ENCODE measurements at places on chromosomes 7 and 10.

GRCh38 chr10:131271966-131272365 is 39.6 kb downstream of the TCERG1L start:
- no peak overlapping the region for H3K27ac ChIP-seq
- H3K4me1 ChIP-seq, result no peaks in the 10 kb centered on the region
- H3K36me3 ChIP-seq, result no peaks in the 10 kb centered on the region
- H3K4me3 ChIP-seq, result no peak overlapping the region
- H3K27me3 ChIP-seq, result no peaks in the 10 kb centered on the region

DNA sequence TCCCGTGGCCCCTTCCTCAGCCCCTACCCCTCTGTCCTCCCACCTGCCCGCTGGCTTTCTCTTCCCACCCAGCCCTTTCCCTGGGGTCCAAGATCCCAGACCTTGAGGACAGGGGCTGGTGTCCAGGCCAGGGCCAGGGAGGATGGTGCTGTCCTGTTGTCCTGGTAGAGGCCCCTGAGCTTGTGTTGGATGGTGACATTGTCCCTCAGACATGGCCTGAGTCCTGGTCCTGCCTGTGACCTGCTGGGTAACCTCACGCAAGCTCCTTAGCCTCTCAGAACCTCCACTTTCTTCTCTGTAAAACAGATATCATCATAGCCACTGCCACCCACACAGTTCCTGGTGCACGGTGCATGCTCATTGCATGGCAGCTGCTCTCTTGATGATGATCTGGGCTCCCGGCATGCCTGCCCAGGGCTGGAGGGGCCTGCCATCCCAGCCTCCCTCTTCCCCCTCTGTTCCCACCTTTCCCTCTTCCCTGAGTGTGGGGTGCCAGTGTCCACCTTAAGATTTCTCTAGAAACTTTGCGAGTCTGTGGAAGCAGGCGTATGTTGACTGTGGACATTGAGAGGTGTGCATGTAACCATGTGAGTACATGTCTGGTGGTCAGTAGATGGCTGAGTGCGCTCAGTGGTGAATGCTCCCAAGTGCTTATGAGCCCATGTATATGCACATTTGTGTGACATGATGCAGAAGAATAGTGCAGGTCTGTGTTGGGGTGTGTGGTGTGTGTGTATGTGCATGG is 60.4 kb downstream of the NEURL1 start:
- DNase-seq, result no peak
- H3K27me3 ChIP-seq, result peaks cover 6% of the 10 kb centered on the region
- no peak overlapping the region for H3K4me3 ChIP-seq
- H3K4me1 ChIP-seq, result peaks cover 14% of the 10 kb centered on the region

- H3K4me1 ChIP-seq, result no peaks in the 10 kb centered on the region
- no peaks in the 10 kb centered on the region for H3K27me3 ChIP-seq
- no peak for DNase-seq
- peaks cover 4% of the 10 kb centered on the region for H3K36me3 ChIP-seq
- H3K27ac ChIP-seq, result no peak overlapping the region
- no peak overlapping the region for H3K4me3 ChIP-seq
Measured at GRCh38 chr7:2830609-2831376, 13.3 kb downstream of the GNA12 start.

- H3K27ac ChIP-seq, result no peak overlapping the region
- H3K4me3 ChIP-seq, result no peak overlapping the region
- H3K36me3 ChIP-seq, result no peaks in the 10 kb centered on the region
- H3K4me1 ChIP-seq, result no peaks in the 10 kb centered on the region
Measured at GRCh38 chr10:92421550-92421949, 130.6 kb downstream of the MARCHF5 start.

GRCh38 chr10:33094263-33095051 is 136.4 kb upstream of the ITGB1 start:
- no peaks in the 10 kb centered on the region for H3K4me1 ChIP-seq
- H3K27me3 ChIP-seq, result no peaks in the 10 kb centered on the region
- H3K27ac ChIP-seq, result no peak overlapping the region
- H3K36me3 ChIP-seq, result no peaks in the 10 kb centered on the region

DNA sequence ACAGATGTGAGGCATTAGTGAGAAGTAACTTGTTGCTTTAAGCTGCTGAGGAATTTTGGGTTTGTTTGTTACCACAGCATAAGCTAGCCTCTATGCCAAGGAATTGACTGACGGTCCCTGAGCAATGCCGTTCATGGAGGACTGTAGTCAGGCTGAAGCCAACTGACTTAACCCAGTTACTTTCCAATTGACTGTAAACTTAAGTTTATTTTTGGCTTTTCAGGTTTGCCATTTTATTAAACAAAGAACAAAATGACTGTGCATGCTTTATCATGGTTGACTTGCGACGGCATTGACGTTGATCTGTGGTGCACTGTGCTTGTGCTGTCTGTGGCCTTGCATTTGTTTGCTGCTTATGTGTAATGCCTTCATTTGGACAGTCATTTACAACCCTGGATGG is 53.5 kb downstream of the DNAJB9 start:
- no peaks in the 10 kb centered on the region for H3K4me1 ChIP-seq
- H3K27me3 ChIP-seq, result peaks cover 3% of the 10 kb centered on the region
- no peaks in the 10 kb centered on the region for H3K36me3 ChIP-seq
- no peak overlapping the region for H3K27ac ChIP-seq

- DNase-seq, result no peak
- no peak overlapping the region for H3K4me3 ChIP-seq
Measured at GRCh38 chr10:121692626-121693025, 94.4 kb upstream of the FGFR2 start.

- no peaks in the 10 kb centered on the region for H3K36me3 ChIP-seq
- no peaks in the 10 kb centered on the region for H3K4me1 ChIP-seq
- no peak overlapping the region for H3K4me3 ChIP-seq
- DNase-seq, result no peak
- H3K27ac ChIP-seq, result no peak overlapping the region
- no peaks in the 10 kb centered on the region for H3K27me3 ChIP-seq
Measured at GRCh38 chr7:41755096-41755495, 52.2 kb upstream of the INHBA start.

DNA sequence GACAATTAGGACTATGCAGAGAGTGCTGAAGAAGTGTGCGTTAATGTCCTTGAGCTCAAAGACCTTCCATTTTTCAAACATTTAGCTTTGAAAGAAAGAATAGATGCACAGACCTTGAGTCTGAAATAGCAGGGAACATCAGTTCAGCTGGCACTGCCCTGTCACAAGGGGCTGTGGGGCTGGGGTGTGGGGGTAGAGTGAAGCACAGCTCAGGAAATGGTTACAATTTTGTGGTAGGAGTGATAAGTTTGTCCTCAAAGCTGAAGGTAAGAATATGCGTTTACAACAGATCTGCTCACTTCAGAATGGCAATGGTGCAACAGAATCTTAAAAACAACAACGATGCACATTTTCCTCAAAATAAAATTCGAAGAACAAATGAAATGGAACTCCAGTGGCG is 33.6 kb downstream of the SMKR1 start:
- H3K4me1 ChIP-seq, result no peaks in the 10 kb centered on the region
- peaks cover 3% of the 10 kb centered on the region for H3K27me3 ChIP-seq
- no peak for DNase-seq
- no peak overlapping the region for H3K4me3 ChIP-seq

- DNase-seq, result no peak
- H3K4me1 ChIP-seq, result no peaks in the 10 kb centered on the region
- H3K27me3 ChIP-seq, result no peaks in the 10 kb centered on the region
- no peak overlapping the region for H3K4me3 ChIP-seq
Measured at GRCh38 chr10:88108115-88108610, 244.7 kb downstream of the PTEN start.

DNA sequence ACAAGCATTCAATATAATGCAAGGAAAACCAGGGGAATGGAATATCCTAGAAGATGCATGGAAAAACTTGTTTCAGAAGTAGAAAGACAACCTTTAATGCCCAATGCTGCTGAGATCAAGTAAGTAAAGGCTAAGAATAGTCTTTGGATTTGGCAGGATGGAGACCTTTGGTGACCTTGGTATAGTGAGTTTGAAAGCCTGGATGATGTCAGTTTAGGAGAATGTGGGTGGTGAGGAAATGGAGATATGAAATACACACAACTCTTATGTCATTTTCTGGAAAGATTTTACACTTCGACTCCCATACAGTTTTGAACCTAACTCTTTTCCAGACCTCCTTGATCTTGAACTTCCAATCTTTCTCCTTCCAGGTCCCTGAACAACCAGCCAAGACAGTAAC is 185.7 kb downstream of the TFEC start:
- H3K27me3 ChIP-seq, result no peaks in the 10 kb centered on the region
- H3K4me1 ChIP-seq, result no peaks in the 10 kb centered on the region
- H3K36me3 ChIP-seq, result no peaks in the 10 kb centered on the region
- no peak overlapping the region for H3K27ac ChIP-seq

DNA sequence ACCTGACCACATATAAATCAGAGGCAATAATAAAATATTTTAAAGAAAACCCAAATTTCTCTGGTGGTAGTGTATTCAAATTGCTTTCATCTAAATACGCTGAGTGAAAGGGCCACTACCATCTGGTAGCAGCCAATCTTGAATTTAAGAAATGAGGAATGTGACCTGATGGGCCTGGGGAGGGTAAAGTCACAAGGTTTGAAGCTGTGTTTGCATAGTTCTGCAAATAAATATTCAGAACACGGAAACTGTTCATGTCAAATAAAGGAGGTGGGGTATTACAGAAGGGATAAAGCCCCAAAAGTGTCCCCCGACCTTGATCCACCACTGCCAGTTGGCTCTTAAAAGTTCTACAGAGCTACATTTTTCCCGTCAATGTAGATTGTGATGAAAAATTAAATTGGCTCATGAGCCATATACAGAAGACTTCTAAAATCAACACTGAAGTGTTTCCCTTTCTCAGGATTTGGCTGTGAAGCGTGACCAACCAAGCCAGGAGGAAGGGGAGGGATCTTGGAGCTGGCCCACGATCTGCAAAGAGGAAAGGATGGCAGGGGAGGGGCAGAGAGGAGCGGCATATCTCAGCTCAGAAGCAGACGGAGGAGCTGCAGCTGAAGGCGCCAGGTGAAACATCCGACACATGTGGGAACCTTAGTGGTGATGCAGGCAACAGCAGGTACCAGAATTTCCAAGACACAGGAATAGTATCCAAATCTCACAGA is 39.6 kb downstream of the MPP7 start:
- peaks cover 63% of the 10 kb centered on the region for H3K4me1 ChIP-seq
- no peaks in the 10 kb centered on the region for H3K27me3 ChIP-seq
- no peak for DNase-seq
- H3K36me3 ChIP-seq, result no peaks in the 10 kb centered on the region

DNA sequence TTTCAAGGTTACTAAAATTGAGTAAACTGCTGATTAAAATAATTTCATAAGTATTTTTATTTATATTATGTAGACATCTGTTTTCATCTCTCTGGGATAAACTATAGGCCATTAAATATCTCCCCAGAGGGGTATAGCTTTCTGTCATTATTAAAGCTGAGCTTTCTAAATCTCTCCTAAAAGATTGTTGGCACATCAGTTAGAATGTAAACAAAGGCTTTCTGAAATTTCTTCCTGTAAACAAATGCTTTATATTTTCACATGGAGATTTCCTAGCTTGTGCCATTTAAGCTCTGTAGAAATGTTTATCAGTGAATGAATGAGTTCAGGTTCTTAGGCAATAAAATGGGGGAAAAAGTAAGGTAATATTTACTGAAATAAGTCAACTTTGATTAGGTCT is 35.7 kb downstream of the PPP1R9A start:
- H3K4me1 ChIP-seq, result no peaks in the 10 kb centered on the region
- no peak overlapping the region for H3K27ac ChIP-seq
- no peaks in the 10 kb centered on the region for H3K27me3 ChIP-seq
- no peak overlapping the region for H3K4me3 ChIP-seq
- no peaks in the 10 kb centered on the region for H3K36me3 ChIP-seq

GRCh38 chr10:113331961-113332360 is 220.9 kb upstream of the HABP2 start:
- no peaks in the 10 kb centered on the region for H3K27me3 ChIP-seq
- no peaks in the 10 kb centered on the region for H3K4me1 ChIP-seq
- H3K27ac ChIP-seq, result no peak overlapping the region
- DNase-seq, result no peak
- H3K4me3 ChIP-seq, result no peak overlapping the region
- no peaks in the 10 kb centered on the region for H3K36me3 ChIP-seq

GRCh38 chr10:89086801-89087521 is 96.4 kb downstream of the FAS start:
- H3K27ac ChIP-seq, result peak overlapping the region; percentile 51
- peak overlapping the region; percentile 29 for H3K4me3 ChIP-seq
- DNase-seq, result peak; percentile 81
- H3K4me1 ChIP-seq, result no peaks in the 10 kb centered on the region
- no peaks in the 10 kb centered on the region for H3K27me3 ChIP-seq

GRCh38 chr10:101566333-101567164 is 21.5 kb downstream of the POLL start:
- H3K27me3 ChIP-seq, result peaks cover 11% of the 10 kb centered on the region
- no peaks in the 10 kb centered on the region for H3K36me3 ChIP-seq
- peaks cover 26% of the 10 kb centered on the region for H3K4me1 ChIP-seq
- H3K27ac ChIP-seq, result no peak overlapping the region
- peak; percentile 19 for DNase-seq

- no peaks in the 10 kb centered on the region for H3K4me1 ChIP-seq
- H3K27me3 ChIP-seq, result no peaks in the 10 kb centered on the region
- no peaks in the 10 kb centered on the region for H3K36me3 ChIP-seq
- no peak overlapping the region for H3K4me3 ChIP-seq
- DNase-seq, result no peak
Measured at GRCh38 chr10:34018129-34018528, 683.7 kb upstream of the NRP1 start.

DNA sequence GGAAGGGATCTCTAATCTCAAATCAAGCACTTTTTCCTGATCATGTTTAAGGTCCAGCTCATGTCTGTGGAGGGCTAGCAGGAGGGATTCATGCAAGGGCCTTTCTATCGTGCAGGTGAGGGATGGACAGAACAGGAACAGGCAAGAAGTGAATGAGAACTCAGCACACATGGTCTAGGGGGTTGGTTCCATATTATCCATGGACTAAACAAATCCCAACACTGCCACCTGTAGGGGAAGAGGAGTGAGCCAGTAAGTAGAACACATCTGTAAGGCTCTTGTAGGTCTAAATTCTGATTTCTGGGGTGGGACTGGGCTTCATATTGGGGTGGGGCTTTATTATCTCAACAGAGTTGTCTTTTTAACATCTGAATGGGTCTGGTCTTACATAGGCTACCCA is 138.0 kb upstream of the TARP start:
- no peaks in the 10 kb centered on the region for H3K4me1 ChIP-seq
- no peak overlapping the region for H3K27ac ChIP-seq
- no peak overlapping the region for H3K4me3 ChIP-seq
- no peaks in the 10 kb centered on the region for H3K27me3 ChIP-seq
- no peaks in the 10 kb centered on the region for H3K36me3 ChIP-seq

DNA sequence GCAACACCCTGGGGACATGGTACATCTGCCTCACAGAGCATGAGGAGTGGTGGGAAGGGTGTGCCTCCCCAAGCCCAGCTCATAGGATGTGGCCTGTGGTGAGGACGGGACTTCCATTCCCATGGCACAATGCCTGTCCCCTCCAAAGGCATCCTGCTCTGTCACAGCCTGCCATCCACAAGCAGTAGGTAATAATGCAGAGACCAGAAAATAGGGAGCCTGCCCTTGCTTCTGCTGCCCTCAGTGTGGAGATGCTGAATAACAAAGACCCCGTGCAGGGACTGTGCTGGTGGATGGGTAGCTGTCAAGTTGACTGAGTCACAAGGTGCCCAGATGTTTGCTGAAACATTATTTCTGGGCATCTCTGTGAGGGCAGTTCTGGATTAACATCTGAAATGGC is 199.9 kb upstream of the GRB10 start:
- no peaks in the 10 kb centered on the region for H3K36me3 ChIP-seq
- no peak overlapping the region for H3K27ac ChIP-seq
- H3K4me1 ChIP-seq, result no peaks in the 10 kb centered on the region
- H3K4me3 ChIP-seq, result no peak overlapping the region
- H3K27me3 ChIP-seq, result peaks cover 4% of the 10 kb centered on the region

GRCh38 chr10:28668363-28669226 is 8.7 kb upstream of the BAMBI start:
- no peak overlapping the region for H3K27ac ChIP-seq
- H3K36me3 ChIP-seq, result no peaks in the 10 kb centered on the region
- peak; percentile 57 for DNase-seq
